Fibroblast of villous mesenchyme (primary cell): ENCODE measurements at places on chromosomes 11 and 22.

GRCh38 chr11:117724104-117724503 is 72.9 kb downstream of the DSCAML1 start:
- no peak for DNase-seq

- DNase-seq, result no peak
Measured at GRCh38 chr22:38862375-38863329, 9.4 kb downstream of the CBX6 start.

DNA sequence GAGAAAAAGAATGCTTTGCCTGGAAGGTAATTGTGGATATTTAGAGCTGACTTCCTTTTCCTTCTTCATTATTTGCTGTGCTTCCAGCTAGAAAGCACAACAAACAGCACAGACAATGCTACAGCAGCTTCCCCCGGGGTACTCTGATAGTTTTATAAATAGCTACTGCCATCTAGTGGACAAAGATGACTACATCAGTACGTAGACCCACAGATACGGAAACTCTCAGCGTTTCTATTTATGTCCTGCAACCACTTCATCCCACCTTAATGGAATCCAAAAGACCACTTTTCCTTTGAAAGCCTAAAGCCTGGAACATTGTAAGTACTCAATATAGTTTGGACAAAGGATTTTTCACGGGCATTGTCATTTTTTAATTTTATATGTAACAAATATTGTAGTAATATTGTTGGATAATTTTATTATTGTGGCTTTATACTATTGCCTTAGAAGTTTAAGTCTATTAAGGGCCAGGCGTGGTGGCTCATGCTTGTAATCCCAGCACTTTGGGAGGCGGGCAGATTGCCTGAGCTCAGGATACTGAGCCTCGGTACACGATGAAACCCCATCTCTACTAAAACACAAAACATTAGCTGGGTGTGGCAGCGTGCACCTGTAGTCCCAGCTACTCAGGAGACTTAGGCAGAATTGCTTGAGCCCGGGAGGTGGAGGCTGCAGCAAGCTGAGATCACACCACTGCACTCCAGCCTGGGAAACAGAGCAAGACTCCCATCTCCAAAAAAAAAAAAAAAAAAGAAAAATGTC is 7.5 kb downstream of the HSPA8 start:
- DNase-seq, result peak; percentile 72

DNA sequence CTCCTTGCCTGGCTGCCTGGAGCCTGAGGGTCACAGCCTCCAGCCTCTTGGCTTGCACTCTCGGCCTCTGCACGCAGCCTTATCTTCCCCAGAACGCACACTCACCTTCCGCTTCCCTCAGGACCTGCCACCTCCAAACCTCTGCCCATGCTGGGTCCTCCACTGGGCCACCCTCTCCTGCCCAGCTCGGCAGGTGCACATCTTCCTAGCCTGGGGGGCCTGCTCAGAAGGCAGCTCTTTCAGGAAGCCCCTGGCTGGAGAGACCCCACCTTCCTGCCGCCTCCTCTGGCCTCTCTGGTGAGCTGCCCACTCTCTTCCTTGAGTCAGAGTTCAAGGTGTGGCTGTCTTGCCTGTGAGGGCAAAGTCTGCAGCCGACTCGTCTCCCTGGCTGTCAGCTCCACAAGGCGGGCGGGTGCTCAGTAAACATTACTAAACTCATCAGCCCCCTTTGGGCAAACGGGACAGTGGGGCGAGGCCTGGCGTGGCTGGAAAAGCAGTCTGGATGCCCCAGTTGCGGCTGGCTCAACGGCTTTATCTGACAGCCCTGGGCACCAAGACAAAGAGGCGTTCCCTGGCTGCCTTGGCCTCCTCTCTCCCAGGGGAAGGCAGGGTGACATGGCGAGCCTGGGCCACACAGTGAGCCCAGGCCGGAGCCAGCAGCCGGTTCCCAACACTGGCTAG is 1.7 kb upstream of the LINC01488 start:
- no peak for DNase-seq

- DNase-seq, result no peak
Measured at GRCh38 chr22:46018859-46019258, 41.9 kb upstream of the WNT7B start.

- peak; percentile 8 for DNase-seq
Measured at GRCh38 chr11:90288212-90288821, 65.5 kb upstream of the CHORDC1 start.

DNA sequence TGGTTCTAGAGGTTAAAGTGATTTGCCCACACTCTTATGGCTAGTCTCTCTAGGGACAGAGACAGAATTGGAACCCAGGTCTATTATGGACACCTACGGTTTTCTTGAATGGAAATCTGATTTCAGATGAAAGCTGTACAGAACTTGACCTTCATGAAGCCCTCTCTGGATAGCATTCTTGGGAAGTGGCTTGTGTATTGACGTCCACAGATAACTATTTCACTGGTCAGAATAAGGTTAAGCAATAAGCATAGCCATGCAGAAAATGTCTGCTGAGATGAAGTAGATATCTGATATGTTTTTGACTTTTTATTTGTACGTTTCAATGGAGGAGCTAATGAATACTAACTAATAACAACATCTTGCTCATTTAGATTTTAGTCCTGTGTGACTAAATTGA is 1.1 kb downstream of the TLCD5 start:
- peak; percentile 88 for DNase-seq

- DNase-seq, result no peak
Measured at GRCh38 chr11:79309407-79309806, 131.4 kb downstream of the TENM4 start.

DNA sequence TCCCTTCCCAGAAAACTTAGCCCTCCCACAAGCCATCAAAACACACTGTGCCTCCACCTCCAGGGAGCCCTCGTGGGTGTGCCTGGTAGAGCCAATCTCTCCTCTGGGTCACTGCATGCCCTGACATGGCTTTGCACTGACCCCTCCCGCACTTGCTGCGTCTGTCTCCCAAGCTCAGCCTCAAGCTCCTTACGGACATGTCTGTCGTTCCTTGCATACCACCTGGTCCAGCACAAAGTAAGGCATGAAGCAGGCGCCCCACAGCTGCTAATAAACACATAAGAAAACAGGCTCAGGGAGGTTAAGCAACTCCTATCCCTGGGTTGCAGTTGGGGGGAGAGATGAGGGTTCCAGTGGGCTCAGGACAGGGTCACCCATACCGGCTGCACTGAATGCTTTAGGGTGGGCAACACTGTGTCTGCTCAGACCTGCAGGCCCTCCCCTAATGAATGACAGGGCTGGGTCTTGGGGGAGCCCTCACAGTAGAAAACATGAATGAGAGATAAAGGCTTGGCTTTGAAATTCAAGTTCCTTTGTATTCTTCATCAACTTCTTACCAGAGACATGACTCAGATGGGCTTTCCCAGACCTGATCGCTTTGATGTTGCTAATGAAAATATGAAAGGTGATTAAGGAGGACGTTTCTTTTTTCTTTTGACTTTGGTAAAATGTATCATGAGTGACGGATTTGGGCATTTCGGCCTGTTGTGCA is 38.0 kb downstream of the PHF21B start:
- no peak for DNase-seq

GRCh38 chr22:47002692-47003091 is 240.2 kb downstream of the TBC1D22A start:
- DNase-seq, result no peak

- peak; percentile 31 for DNase-seq
Measured at GRCh38 chr11:2716376-2717095, 16.7 kb upstream of the KCNQ1OT1 start.

- no peak for DNase-seq
Measured at GRCh38 chr22:48541401-48542098, 1286.1 kb downstream of the BRD1 start.

DNA sequence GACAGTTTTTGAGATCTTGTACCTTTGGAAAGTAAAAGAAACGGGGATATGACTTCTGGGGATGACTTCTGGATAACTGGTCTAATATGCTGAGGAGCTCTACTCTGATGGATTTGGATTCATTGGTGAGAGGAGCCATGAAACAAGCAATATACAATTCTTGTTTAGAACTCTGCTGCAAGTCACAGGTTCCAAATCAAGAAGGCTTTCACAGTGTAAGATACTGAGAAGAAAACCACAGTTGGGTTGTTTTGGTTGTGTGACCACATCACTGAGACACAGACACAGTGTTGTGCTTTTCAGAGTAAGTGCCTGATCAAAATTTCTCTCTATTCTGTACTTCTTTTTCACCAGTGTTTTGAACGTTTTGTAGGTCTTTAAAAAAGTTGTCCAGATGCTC is 13.1 kb upstream of the UCP2 start:
- no peak for DNase-seq

- DNase-seq, result no peak
Measured at GRCh38 chr22:33842421-33843094, 77.7 kb downstream of the LARGE1 start.

- DNase-seq, result no peak
Measured at GRCh38 chr11:118641397-118642019, 34.1 kb downstream of the PHLDB1 start.

DNA sequence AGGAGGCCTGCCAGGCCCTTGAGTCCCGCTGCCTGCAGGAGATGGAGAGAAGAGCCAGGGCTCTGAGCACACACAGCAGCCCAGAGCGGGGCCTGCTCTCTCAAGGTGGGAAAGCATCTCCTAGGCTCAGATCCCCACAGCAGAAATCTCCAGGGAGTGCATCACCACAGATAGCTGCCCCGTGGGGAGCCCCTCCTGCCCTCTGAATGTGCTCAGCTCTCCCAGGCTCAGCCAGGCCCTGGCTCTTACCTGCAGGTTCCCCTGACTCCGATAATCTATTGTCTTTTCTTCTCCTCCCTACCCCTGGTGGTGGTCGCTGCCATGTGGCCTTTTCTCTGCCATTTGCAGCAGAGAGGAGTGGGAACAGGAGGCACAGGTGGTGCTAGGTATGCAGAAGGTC is 49.9 kb downstream of the BTG4 start:
- DNase-seq, result no peak

DNA sequence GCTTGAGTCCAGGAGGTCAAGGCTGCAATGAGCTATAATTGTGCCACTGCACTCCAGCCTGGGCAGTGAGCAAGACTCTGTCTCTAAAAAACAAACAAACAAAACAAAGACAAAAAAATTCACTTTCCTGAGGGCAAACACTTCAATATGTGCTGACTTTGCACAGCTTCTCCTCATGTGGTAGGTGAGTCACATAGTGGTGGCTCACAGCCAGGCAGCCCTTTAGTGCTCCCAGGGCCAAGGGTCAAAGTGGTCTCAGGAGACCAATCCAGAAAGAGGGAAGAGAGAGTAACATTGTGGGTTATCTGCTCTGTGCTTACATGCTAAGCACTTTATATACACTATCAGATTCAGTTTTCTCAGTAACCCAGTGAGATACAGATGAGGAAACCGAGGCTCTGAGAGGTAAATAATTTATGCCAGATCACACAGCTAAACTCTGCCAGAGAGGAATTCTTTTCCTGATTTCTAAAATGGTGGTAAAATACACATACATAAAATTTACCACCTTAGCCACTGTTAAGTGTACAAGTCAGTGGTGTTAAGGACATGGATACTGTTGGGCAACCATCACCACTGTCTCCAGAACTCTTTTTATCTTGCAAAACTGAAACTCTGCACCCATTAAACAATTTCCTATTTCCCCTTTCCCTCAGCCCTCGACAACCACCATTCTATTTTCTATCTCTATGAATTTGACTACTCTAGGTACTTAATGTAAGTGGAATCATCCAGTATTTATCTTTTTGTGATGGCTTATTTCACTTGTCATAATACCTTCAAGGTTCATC is 231.7 kb upstream of the NARS2 start:
- DNase-seq, result no peak

DNA sequence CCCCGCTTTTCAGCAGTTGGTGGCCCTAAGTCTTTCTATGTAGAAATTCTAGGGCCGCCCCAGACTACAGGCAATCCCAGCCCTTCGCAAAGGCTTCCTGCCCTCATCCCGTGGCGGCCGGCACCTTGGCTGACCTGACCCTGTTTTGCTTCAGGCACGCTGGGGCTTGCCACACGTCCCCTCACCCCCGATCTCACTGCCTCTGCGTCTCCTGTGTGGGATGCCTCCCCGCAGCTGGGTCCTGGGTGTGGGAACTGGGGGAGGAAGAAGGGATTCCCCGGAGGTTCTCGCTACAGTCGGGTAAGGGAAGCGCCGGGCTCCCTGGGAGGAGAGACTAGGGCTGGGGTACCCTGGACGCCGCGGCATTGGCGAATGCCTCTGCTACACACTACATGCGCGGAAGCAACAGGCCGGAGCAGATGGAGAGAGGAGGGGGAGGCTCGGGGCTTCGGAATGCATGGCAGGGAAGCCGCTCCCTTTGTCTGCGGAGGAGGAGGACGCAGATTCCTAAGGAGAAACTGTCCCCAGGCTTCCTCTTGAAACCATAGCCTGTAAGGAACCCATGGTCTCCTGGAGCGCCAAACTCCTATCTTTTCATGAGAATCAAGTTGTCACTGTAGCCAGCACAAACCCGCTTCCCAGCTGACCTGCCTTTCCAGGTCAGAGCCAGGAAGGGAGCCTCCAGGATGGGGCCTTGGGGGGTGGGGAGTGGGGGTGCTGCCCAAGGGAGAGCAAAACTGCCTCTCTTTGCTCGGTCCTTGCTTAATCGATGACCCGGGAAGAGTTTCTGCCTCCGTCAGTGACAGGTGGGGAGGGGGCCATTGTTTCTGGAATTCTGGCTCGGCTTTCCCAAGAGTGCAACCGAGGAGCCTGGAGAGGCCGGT is 1.4 kb downstream of the DTX4 start:
- peak; percentile 47 for DNase-seq

DNA sequence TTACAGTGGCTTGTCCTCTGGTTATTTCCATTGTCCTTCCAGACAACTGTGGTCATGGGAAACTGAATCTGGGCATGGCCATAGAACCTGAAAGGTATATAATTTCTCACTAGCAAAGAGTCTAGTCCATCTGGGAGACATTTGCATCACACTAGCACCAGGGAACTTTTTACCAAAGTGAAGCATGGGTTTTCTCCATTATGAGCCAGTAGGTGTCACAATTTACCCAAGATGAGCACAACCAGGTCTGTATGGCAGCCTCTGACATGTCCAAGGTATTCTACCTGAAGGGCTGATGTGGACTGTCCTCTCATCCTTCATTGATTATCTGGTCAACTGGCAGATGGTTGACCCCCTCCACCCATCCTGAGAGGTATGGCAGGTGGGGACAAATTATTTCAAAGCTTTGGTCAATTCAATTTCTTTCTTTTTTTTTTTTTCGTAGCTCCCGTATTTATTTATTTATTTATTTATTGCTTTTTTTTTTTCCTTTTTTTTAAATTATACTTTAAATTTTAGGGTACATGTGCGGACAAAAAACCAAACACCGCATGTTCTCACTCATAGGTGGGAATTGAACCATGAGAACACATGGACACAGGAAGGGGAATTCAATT is 425.9 kb downstream of the TMEM135 start:
- peak; percentile 17 for DNase-seq

- DNase-seq, result no peak
Measured at GRCh38 chr11:58921778-58922390, 17.4 kb upstream of the GLYATL1 start.

GRCh38 chr22:31504282-31504681 is 7.9 kb downstream of the SFI1 start:
- peak; percentile 39 for DNase-seq

GRCh38 chr22:30335236-30335635 is 8.5 kb upstream of the TBC1D10A start:
- DNase-seq, result no peak

DNA sequence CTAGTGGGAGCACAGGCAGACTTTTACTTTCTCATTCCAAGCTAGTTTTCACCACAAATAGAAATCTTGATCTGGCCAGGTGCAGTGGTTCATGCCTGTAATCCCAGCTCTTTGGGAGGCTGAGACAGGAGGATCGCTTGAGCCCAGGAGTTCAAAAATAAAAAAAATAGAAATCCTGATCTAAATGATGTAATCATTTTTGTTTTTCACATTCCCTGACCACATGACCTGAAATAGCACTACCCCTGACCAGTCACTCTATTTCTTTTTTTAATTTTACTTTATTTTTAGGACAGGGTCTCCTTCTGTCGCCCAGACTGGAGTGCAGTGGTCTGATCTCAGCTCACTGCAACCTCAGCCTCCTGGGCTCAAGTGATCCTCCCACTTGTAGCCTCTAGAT is 2.3 kb upstream of the TCN2 start:
- DNase-seq, result no peak
